ACHN (cell line): ENCODE measurements at places on chromosomes 4 and X.

DNA sequence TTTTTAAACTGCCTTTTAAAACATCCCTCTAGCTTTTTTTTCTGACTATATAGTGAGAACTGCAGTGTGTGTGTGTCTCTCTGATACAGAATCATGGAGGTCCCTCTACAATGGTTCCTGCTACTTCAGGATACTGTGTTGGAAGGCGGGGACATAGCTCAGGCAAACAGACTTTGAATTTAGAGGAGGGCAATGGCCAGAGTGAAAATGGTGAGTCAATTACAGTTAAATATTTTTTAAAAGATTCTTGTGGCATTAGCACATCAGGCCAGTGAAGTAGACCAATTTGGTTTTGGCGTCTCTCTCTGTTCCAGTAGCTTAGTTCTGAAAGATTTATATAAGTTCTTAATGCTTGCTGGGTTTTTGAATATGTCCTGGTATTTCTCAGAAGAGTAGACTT, 47.1 kb downstream of the ALG13 start:
- DNase-seq = peak; percentile 60

GRCh38 chr4:34422472-34423175, 1821.7 kb downstream of the ARAP2 start:
- DNase-seq = peak; percentile 1

DNA sequence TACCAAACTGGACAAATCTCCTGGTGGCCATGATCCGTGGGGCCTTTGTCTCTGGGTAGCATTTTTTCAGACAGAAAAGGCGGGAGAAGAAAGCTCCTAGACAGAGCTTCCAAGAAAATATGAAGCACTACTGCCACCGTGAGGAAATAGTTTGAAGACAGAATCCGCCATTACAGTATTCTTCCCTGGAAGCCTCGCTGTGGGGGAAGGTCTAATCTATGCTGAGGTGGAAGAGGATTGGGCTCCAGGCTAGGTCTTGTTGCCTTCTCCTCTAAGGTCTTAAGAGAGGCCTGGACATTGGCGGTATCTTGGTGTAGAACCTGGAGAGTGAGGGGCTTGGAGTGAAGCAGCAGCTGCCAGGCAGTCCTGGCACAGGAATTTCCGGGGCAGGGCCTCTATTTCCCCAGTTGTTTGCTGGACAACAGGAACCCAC, 218.9 kb downstream of the OR13H1 start:
- no peak for DNase-seq

DNA sequence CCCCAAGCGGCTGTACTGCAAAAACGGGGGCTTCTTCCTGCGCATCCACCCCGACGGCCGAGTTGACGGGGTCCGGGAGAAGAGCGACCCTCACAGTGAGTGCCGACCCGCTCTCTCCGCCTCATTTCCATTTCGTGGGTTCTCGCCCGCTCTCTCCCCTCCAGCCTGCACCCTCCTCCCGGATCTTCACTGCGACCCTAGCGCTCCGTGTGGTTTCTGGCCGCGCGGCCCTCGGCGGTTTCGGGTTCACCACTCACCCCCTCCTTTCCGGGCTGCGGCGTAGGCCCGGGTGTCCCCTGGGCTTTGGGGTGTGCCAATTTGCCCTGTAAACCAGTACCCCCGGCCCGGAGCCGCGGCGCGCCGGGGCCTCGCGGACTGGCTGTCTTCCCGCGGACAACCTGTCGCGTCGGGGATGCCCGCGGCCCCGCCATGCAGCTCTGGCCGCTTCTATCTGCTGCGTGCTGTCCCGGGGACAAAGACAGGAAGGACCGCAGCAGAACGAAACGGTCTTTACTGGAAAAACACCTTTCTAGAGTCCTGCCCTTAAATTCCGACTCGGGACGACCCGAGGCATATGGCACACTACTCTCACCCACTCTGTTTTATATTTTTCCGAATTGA, 737 bp downstream of the FGF2 start:
- peak; percentile 37 for DNase-seq

GRCh38 chrX:24169211-24169610, 19.7 kb downstream of the ZFX start:
- no peak for DNase-seq
